T-helper 2 cell (primary cell): ENCODE measurements at places on chromosomes 5 and 9.
A peak's percentile ranks its signal among the peaks of the same experiment; 100 is the strongest.

DNA sequence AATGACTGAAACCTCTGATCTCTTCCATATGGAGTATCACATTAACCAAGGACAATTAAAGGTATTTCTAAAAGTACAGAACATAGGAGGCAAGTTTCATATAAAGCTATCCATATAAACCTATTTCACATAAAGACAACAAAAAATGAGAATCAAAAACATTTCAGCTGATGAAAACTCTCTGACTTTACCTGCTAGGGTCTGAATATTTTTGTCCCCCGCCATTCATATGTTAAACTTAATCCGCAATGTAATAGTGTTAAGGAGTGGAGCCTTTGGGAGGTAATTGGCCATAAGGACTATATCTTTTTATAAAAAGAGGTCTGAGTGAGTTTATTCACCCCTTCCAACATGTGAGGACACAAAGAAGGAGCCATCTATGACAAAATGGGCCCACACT is 788.5 kb downstream of the DTWD2 start:
- no peak for DNase-seq

DNA sequence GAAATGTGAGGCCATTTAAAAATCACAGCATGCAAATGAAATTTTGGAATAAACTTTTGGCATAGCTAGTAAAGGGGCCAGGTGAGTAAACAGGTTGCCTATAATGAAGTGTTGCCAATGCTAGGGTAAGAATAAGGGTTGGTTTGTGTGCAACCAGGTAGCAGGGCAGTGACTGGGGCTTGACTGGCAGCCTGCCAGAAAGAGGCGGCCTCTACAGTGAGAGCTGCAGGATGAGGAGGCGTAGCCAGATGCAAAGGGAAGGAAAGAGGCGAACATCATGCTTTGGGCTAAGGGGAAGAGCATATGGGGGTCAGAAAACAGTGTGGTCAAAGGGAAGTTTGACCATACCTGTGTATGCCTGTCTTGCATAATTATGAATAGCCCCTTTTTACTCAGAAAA is 70.6 kb downstream of the MAST4 start:
- no peak for DNase-seq

DNA sequence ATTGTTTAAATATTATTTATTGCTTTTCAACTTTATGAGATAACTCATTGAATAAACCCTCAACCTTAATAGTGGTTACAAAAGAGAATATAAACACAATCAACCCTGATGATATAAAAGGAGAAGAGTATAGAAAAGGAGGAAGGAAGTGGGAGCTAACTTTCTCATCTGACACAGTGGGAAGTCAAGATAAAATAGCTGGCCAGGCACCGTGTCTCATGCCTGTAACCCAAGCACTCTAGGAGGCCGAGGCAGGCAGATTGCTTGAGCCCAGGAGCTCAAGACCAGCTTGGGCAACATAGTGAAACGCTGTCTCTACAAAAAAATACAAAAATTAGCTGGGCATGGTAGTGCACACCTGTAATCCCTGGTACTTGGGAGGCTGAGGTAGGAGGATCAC is 93.5 kb downstream of the PPP2R2B start:
- DNase-seq = no peak

DNA sequence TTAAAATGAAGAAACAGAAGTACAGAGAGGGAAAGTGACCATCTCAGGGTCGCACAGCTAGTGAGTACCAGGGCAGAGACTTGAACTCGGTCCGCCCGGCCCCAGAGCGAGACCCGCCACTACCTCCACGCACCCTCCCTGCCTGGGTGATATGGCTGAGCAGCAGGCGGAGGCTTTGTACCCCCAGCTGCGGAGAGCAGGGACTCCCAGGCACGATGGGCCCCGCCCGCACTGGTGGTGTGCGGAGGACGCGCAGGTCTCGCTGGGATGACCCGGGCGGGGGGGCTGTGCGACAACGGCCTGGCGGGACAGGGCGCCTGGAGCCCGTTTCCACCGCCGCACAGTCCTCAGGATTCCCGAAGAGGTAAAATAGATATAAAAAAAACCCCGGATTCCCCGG is 64.7 kb upstream of the LARP1 start:
- DNase-seq = no peak

GRCh38 chr9:130689937-130690700 is 3.5 kb upstream of the EXOSC2 start:
- DNase-seq = peak; percentile 63

GRCh38 chr5:179160584-179160983 is 100.4 kb downstream of the ZNF354C start:
- no peak for DNase-seq

- no peak for DNase-seq
These were observed 37.5 kb downstream of the NEK6 start for GRCh38 chr9:124295159-124295794.

- DNase-seq = no peak
These were observed 68.4 kb downstream of the RASGEF1C start for GRCh38 chr5:180140571-180140970.

DNA sequence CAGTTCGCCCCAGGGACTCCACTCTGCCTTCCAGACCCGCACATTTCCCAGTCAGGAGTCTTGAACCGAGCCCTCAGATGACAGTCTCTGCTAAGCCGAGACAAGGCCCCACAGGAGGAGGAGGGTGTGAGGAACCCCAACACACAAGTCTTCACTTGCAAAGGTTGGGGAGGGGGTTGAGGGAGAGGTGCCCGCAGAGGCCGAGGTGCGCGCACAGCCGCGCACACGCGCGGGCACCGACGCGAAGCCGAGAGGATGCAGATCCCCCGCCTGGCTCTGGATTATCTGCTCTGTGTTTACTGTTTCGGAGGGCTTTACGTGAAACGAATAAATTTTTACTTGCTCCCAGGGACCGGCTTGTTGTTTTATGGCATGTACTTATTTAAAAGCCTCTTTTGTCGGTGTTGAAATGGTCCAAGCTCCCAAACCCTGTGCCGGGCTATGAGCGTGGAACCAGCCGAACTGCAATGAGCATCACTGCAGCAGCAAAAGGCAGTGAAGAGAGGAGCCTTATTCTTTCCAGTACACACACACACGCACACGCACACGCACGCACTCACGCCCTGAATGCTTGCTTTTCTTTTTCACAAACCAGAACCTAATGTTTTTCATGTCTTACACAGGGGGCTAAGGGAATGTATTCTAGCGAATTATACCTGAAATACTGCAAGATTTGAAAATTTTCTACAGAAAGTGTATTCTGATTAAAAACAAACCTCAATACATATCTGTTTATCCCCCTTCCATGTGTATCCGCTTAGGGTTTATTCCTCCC is 297.7 kb downstream of the PARP8 start:
- no peak for DNase-seq

- no peak for DNase-seq
These were observed 539.2 kb downstream of the TLE1 start for GRCh38 chr9:81150016-81150625.

DNA sequence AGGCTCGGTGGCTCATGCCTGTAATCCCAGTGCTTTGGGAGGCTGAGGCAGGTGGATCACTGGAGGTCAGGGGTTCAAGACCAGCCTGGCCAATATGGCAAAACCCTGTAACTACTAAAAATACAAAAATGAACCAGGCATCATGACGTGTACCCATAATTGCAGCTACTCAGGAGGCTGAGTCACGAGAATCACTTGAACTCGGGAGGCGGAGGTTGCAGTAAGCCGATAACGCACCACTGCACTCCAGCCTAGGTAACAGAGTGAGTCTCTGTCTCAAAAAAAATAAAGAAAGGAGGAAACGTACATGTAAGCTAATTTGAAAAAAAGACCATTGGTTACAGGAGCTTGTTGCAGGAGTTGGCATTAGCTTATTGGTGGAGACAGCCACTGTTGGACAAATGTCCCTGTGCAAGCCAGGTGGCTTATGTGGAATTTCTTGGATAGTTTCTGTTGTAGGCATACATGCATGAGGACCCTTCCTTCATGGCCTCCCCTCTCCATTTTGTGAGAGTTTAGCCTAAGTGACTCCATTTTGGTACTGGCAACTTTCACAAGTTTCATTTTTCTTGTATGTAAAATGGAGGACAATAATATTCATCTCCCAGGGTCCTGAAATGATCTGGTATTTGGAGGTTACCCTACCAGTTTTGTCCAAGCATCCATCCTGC is 16.8 kb upstream of the RAB14 start:
- no peak for DNase-seq

GRCh38 chr9:35605351-35606137 is 482 bp downstream of the TESK1 start:
- no peak for DNase-seq

DNA sequence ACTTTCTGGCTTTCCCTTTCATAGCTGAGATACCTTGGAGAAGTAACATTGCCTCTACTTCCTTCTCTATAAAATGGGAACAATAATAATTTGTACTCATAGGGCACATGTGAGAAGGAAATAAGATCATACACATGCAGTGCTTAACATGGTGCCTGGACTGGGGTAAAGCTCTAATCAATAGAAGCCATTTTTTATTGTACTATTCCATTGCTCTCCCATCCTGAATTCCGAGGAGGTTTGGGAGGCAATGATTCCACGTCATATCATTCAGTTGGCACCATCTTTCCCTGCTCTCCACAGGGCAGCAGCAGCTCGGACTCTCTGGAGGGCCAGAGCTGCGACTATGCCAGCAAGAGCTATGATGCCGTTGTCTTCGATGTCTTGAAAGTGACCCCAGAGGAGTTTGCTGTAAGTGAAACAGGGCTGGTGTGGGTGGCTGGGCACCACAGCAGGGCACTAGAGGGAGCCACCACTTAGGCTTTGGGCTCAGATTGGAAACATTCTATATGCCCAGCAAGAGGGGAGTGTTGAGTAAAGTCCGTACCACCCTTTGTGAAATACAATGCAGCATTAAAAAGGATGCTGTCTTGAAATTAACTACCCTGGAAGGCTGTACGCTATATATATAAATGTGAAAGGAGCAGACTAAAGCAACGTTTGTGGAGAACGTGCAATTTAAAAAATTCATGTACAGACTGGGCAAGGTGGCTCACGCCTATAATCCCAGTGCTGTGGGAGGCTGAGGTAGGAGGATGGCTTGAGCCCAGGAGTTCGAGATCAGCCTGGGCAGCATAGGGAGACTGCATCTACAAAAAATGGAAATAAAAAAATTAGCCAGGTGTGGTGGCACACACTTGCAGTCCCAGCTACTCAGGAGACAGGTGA is 51.2 kb downstream of the RALGPS1 start:
- no peak for DNase-seq

GRCh38 chr9:111948951-111949350 is 52.3 kb downstream of the UGCG start:
- no peak for DNase-seq

DNA sequence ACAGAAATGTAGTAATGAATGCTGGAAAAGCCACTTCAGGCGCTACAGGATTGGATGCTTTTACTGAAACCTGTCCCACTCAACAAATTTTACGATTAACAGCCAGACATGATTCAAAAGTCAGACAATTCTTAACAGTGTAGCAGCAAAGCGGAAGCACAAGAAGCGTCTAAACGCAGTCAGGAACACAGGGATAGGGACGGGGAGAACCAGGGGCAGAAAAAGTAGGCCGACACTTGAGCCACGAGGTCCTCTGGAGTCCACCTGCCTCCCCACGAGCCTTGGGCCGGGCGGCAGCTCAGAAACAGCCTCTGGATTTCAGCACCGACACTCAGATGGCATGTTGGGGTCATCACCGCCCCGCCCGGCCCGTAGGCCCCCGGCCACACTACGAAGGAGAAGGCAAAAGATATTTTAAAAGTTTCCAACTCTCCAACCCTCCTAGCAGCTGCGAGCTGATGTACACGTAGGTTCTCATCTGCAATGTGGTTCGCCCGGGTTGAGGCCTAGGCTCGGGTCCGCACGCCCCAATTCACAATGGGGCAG is 615 bp downstream of the RACK1 start:
- no peak for DNase-seq

DNA sequence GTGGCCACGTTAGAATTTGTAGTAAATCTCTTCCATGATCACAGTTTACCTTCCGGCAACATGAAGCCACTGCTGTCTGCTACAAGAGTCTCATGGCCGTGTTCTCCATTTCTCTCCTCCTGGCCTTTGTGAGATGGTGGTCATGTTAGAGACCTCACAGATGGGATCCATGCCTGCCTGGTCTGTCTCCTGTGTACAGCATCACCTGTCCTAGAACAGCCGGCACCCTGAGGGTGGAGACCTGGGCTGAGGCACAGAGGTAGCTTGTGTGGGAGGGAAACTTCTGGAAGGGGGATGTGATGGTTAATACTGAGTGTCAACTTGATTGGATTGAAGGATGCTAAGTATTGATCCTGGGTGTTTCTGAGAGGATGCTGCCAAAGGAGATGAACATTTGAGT is 3.1 kb upstream of the FCN2 start:
- DNase-seq = no peak

GRCh38 chr9:962023-962422 is 14.4 kb upstream of the DMRT3 start:
- DNase-seq = no peak

DNA sequence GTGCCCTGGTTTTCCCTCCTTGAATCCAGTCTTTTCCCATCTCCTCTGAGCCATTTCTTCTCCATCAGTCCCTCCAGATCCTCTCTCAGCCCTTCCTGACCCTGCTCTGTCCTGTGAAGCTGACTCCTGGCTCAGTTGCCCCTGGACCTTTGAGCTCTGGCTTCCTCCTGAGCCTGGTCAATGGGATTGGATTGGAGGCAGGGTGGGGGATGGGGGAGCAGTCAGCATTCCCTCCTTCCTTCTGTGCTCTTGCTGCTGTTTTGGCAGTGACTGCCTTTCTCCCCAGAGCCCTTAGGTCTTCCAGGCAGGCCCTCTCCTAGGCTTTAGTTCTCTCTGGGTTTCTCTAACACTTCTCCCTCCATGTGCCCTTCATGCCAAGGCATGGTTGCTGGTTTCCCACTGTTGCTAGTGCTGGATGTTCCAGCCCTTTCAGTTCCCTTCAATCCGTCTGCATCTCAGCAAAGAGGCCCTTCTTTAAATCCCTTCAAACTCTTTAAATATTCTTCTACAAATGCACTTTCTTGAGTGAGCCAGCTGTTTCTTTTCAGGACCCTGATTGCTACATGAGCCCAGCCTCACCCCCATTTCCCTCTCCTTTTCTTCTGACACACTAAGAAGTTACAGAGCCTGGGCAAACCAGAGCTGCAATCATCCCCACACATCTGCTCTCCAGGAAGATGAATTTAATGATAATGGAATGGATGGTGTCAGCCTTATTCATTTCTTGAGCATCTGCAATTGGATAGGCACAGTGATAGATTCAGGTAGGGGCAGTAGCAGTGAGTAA is 2.2 kb downstream of the TNFSF15 start:
- no peak for DNase-seq
